Skeletal muscle cell (primary cell): ENCODE measurements at places on chromosomes 5 and 9.

DNA sequence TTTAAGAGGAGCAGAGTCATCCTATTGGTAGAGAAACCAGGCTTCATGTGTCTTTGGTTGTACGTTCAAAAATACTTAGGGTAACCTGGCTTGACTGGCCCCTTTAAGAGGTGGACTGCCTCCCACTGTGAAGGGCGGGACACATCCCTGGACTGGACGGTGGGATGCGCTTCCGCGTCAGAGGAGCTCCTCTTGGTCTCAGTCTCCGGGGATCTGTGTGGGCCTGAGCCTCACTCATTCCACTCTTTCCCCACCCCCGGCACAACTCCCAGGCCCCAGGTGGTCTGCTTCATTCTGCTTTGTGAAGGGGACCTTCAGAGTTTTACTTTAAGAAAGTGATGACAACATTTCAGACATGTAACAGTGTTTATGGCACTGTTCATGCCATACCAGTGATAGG is 601.1 kb downstream of the IRX1 start:
- DNase-seq = no peak

DNA sequence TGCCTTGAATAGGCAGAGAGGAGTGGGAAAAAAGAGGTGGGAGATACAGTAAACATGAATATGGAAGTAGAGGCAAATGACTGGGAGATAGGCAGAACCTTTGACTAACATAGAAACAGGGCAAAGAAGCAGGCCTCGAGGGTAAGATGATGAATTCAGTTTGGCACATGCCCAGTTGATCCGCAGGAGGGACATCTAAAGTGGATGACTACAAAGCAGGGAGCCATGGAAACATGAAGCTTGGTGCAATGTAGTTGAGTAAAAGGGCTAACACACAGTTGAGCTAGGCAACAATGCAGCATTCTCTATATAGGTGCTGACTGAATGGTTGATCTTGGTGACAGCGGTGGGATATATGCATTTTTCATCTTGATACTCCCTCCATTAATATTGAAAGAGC is 253.8 kb downstream of the DMRT2 start:
- DNase-seq = no peak

DNA sequence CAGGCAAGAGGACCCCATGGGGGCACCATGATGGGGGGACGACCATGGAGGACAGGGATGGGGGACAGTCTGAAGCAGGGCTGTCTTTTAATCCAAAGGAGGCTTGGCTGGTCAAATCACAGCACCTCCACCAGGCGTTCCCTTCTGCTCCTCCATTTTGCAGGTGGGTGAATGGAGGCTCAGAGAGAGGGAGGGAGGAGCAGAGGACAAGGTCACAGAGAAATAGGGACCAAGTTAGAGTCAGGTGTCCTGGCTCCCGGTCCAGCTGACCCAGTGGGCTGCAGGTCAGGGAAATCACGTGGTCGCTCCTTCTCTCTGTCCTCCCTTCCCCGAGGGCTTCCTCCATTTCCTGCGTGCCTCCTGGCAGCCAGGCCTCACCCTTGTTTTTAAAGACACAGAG is 156.4 kb upstream of the SMIM23 start:
- DNase-seq = no peak

GRCh38 chr5:5983261-5983980 is 394.9 kb downstream of the MED10 start:
- DNase-seq = no peak

GRCh38 chr5:31981361-31981945 is 192.7 kb downstream of the GOLPH3 start:
- DNase-seq = no peak

GRCh38 chr9:125904155-125904851 is 157.1 kb downstream of the PBX3 start:
- DNase-seq = no peak

DNA sequence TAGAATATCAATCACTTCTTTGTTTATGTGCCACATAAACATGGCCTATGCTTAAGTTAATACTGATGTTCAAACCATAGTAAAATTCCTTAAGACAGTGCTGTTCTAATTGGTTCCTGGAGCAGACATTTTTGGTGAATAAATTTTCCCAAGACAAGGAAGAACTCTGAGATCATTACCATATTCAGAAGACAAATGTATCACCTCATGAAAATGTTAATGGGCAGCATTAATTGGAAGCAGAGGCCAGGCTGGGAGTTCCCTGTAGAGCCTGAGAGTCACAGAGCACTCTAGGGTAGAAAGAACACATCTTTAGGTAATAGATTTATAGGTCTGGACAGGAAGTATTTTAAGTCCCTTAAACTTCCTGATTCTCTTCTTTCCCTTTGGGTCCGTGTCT is 240.2 kb downstream of the MAN2A1 start:
- DNase-seq = no peak

GRCh38 chr5:141814064-141814964 is 63.9 kb downstream of the PCDH1 start:
- DNase-seq = no peak

DNA sequence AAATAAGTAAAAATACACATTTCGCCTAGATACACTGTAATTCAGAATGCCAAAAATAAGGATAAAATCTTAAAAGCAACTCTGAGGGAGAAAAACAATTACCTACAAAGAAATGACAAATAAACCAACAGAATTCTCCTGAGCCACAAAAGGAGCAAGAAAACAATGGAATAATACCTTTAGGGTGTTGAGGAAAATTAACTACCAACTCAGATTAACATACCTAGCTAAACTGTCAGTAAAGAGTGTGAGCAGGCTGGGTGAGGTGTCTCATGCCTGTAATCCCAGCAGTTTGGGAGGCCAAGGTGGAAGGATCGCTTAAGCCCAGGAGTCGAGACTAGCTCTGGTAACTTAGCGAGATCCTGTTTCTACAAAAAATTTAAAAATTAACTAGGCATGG is 81.5 kb downstream of the C9orf50 start:
- no peak for DNase-seq

- DNase-seq = no peak
Measured at GRCh38 chr5:12624776-12625560, 720.7 kb upstream of the CTNND2 start.

DNA sequence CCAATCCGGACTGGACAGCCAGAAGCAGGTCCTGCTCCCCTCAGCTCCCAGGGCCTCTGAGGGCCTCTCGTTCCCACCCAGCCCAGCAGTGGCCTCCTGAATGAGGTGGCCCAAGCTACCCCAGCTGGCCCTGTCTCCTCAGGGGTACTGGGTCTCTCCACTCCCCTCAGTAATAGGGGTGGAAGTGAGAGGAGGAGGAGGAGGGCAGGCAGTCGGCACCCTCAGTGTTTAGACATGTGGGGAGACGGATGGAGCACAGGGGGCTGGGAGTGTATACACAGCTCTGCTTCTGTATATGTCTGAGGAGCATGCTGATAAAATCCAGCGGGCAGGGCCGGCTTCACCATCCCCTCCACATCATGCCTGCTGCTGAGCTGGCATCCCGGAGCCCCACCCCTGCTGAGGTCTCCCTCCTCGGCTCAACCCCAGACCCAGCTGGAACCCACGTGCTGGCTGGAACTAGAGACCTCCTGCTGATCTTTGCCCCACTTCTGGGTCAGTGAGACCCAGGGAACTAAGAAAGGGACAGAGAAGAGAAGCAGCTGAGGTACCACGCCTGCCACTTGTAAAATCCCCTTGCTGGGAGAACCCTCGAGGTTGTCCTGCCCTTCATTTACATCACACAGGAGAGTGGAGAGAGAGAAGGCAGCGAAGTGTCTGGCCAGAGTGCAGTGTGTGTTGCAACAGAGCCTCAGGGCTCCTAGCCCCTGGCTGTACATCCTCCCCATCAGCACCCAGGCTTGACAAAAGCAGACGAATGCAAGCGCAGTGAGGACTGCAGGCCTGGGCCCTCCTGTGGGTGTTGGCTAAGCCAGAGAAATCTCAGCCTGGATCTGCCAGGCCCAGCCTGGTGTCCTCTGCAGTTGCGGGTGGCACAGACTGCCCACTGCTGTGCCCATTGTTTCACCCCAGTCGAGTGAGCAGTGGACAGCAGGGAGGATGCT is 77.5 kb downstream of the PSD2 start:
- no peak for DNase-seq

DNA sequence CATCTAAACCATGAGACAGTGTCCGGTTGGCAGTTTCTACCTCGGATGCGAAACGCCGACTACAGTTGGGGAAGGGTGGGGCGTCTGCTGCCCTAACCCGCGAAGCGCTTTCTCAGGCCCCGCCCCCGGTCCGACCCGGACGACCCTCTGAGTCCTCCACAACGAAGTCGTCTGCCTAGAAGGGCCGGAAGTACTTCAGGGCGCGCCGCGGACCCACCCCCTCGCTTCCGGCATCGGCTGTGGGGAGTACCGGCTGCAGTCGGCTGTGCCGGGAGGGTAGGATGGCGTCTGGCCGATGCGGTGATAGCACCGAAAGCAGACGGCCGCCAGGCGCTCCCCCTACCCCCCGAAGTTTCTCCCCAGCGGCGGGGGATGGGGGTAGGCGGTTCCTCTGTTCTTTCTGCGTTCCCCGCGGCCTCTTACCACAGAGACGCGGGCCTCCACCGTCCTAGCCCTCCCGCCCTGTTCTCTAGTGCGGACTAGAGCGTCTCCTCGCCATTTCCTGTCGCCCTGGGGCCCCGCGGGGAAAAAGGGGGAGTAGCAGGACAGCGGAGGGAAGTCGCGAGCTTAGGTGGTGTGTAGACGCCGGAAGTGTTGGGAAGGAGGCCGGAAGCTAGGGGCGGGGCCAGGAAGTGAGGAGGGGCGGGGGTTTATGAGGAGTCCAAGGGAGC is at the start of gene TRIM41:
Gene TRIM41 (plus strand): TSS at position 224 of the 671 bp plus-strand sequence. CDS start 719 bp downstream, outside the sequence.
- DNase-seq = peak; percentile 98

- DNase-seq = no peak
Measured at GRCh38 chr5:14357851-14358250, 214.7 kb downstream of the TRIO start.

GRCh38 chr5:138160706-138161105 is 17.7 kb downstream of the BRD8 start:
- DNase-seq = no peak
